Skeletal muscle tissue (tissue), 5 donors: ENCODE measurements at places on chromosomes 16 and 17. TPM values are rescaled to one million over a fixed set of nuclear protein-coding genes. Genes with fewer than 3 reads are reported as not detected.

GRIN2A gene
- 0.52 TPM for total RNA-seq

TRPV2 gene
- total RNA-seq: 8.4 TPM

ZNF594 gene
- 8.9 TPM for total RNA-seq

G6PC1 gene
- not detected for total RNA-seq

TNFAIP1 gene
- 18.8 TPM for total RNA-seq

C16orf96 gene
- 0.52 TPM for total RNA-seq

MMP25 gene
- 0.52 TPM for total RNA-seq

MYO18A gene
- 171 TPM for total RNA-seq

CCL4 gene
- total RNA-seq: 1.6 TPM

GCGR gene
- not detected for total RNA-seq

OR1F1 gene
- not detected for total RNA-seq

GPR139 gene
- total RNA-seq: not detected

TNFRSF17 gene
- not detected for total RNA-seq

PIRT gene
- not detected for total RNA-seq

KCNH6 gene
- total RNA-seq: not detected

IGFALS gene
- not detected for total RNA-seq

DHRS7C gene
- total RNA-seq: 163 TPM

ABCA9 gene
- total RNA-seq: 30.3 TPM

LIG3 gene
- 36.5 TPM for total RNA-seq

IRX6 gene
- total RNA-seq: not detected

EFCAB5 gene
- 2.6 TPM for total RNA-seq

FBXL16 gene
- not detected for total RNA-seq

AOC3 gene
- total RNA-seq: 16.2 TPM

DLX4 gene
- not detected for total RNA-seq

KRTAP9-4 gene
- not detected for total RNA-seq
